ENCODE measurements at places on chromosomes 16 and 17.

DNA sequence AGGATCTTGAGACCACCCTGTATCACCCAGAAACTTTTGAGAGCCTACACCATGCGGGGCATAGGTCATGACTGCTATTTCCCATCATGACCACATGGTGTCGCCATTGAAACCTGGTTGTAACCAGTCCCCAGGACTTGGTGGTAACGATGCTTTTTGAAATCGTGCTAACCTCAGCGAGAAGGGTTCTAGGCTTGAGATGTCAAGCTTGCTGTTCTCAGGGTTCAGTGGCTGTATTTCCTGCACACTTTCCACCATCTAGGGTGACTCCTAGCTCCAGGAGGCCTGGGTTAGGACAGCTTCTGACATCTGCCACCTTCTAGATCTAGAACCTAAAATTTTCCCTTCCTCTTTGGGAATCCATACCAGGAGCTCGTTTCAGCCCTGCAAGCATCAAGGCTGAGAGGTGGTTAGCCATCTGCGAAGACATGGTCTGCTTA lies 13.0 kb upstream of the SPNS3 start:
- H3K36me3 ChIP-seq: no peaks in the 10 kb centered on the region
- H3K27ac ChIP-seq: no peak overlapping the region
- H3K4me3 ChIP-seq: no peak overlapping the region
- peak; percentile 50 for DNase-seq
- no peaks in the 10 kb centered on the region for H3K4me1 ChIP-seq

GRCh38 chr17:50110591-50111349 lies 15.6 kb downstream of the PDK2 start:
- DNase-seq: no peak
- H3K27me3 ChIP-seq: peaks cover 13% of the 10 kb centered on the region
- H3K4me3 ChIP-seq: no peak overlapping the region
- no peak overlapping the region for H3K27ac ChIP-seq

DNA sequence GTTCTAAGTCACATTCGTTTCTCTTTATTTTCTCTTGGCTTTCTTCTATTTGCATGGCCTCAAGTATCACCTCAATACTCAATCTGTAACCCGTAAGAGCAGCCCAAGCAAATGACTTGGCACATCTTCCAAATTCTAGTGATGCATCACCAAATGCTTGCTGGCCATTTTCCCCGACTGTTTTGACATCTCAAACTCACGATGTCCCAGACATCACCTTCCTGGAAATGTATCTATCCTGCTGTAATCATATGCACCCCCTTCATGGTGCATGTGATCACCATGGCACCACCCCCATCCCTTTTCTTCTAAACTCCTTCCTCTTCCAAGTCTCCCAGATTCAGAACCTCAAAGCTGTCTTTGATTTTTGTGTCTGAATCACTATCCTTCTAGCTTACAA lies 24.0 kb upstream of the ABCA5 start:
- H3K4me3 ChIP-seq: no peak overlapping the region
- no peak overlapping the region for H3K27ac ChIP-seq
- H3K27me3 ChIP-seq: peaks cover 73% of the 10 kb centered on the region

- DNase-seq: peak; percentile 65
- peak within 1 kb of the TSS; percentile 85 for H3K27ac ChIP-seq
- peaks cover 43% of the 10 kb centered on the region for H3K4me1 ChIP-seq
- H3K27me3 ChIP-seq: no peaks in the 10 kb centered on the region
These were observed at the start of gene PIK3R5 for GRCh38 chr17:8965394-8966168. Gene PIK3R5 (minus strand): TSS chr17:8965707. CDS start chr17:8911494, 54,213 bp downstream.

DNA sequence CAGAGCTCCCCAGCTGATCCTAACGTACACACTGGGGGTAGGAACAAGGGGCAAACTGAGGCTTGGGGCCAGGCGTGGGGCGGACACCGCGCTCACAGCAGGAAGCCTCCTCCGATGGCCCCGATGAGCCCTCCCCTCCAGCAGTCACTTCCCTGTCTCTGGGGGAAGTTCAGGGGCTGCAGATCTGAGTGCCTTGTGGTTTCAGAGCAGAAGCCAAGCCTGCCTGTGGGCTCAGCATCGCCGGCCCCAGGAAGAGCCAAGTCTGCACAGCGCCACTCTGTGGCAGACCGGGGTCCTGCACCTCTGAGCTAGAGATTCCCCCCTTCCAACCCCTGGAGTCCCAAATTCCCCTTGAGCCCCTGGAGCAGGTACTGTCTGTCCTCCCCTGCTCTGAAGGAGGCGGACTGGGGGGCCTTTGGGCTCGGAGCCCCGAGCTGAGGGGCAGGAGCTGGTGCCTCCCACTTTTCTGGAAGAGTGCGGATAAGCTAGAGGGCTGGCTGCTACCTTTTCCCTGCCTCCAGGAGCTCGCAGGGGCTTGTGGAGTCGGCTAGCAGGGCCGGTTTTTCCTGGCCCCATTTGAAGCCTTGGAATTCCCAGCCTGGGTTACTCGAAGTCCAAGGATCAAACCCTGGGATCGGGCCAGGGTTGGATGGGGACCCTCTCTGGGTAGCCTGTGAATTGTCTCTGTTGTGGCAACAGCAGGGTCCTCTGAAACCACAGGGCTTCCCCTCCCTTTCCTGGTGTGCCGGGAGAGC lies 2.9 kb downstream of the GSE1 start:
- H3K27ac ChIP-seq: peak overlapping the region; percentile 29
- peaks cover 27% of the 10 kb centered on the region for H3K4me1 ChIP-seq
- no peaks in the 10 kb centered on the region for H3K27me3 ChIP-seq
- peak overlapping the region; percentile 76 for H3K4me3 ChIP-seq

DNA sequence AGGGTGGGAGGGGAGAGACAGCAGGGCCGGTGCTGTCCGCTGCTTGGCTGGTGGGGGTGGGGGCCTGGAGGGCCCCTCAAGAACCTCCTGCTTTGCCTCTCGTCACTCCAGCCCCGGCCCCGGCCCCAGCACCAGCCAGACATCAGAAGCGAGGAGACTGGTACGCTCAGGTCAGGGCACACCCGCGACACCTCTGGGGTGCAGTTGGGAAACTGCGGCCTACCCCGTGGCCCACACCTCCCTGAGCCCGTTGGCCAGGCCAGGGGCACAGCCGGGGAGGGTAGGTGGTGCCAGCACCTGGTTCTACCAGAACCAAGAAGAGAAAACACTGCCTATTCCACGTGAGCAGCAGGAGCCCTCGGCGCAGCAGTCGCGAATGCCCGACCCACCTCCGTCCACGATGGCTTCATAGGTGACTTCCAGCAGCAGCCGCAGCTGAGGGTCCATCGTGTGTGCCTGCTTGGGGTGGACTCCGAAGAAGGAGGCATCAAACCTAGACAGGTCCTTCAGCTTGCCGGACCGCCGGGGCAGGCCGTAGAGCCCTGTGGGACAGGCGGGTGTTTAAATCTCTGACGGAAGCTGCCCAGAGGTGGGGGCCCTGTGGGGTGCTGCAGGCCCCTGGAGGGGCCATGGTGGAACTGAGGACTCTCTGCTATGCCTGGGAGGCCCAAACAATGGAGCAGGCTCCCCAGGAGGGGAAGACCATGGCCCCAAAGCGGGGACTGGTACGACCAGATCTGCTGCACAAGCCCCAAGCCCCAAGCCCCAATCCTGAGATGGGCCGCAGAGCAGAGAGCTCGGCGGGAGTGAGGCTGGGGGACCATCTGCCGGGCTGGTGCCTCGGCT lies 2.9 kb downstream of the FASN start:
- peaks cover 10% of the 10 kb centered on the region for H3K36me3 ChIP-seq
- DNase-seq: no peak
- no peak overlapping the region for H3K4me3 ChIP-seq
- H3K27ac ChIP-seq: no peak overlapping the region
- H3K4me1 ChIP-seq: peaks cover 7% of the 10 kb centered on the region
- no peaks in the 10 kb centered on the region for H3K27me3 ChIP-seq

DNA sequence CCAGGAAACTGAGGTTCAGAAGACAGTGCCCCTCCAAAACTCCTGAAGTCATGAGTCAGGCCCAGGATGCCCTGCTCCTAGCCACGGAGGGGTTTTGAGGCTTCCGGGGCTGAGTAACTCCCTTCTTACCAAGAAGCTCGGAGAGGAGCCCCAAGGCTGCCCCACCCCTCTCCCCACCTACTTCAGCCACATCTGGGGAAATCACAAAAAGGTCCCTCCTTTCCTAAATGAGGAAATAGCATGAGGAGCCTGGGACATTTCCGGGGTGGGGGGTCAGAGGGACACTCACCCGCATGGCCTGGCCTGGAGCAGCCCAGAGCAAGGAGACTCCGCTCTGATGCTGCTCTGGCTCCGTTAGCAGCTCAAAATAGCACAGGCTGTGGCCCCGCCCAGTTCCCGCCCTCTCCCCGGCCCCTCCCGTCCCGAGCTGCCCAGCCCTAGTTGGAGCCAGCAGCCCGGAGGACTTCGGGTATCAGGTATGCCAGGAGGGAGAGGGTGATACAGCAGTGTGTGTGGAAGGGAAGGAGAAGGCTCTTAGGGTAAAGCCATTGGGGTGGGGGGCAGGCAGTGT lies 40.1 kb downstream of the MYO18A start:
- peak; percentile 42 for DNase-seq
- no peaks in the 10 kb centered on the region for H3K27me3 ChIP-seq
- peaks cover 62% of the 10 kb centered on the region for H3K4me1 ChIP-seq
- H3K4me3 ChIP-seq: peak overlapping the region; percentile 88

DNA sequence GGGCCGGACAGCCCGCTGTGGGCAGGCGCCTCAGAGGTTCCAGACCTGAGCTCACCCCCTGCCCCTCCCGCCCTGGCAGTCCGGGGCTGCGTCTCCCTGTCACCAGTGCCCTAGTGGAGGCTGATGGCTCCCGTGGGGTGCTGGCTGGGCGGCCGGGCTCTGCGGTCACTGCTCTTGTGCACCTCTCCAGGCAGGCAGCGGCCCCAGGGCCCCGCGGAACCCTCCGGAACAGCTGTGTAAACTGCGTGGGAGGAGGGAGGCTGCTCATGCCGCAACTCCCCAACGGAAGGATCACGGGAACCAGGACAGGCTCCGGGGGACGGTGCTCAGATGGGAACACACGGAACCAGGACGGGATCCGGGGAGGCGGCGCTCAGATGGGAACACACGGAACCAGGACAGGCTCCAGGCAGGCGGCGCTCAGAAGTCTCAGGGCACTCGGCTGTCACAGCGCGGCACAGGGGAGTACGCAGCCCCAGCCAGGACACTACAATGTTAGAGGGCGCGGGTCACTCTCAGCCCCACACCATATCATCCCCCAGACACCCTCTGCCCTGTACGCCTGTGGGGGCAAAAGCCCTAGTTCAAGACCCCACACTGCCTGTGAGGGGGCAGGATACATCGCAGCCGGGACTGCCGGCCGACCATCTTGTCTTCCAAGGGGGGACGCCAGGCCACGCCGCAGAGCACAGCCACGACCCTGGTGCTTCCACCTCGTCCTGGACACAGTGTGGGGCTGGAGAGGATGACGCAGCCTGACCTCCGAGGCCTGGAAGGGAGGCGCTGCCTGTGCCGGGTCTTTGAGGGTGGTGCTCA lies 74.0 kb upstream of the GNG13 start:
- no peak overlapping the region for H3K4me3 ChIP-seq
- H3K27me3 ChIP-seq: no peaks in the 10 kb centered on the region
- peaks cover 1% of the 10 kb centered on the region for H3K36me3 ChIP-seq
- no peak overlapping the region for H3K27ac ChIP-seq
- no peaks in the 10 kb centered on the region for H3K4me1 ChIP-seq

GRCh38 chr17:76264425-76264754 lies 758 bp upstream of the UBALD2 start:
- peaks cover 52% of the 10 kb centered on the region for H3K4me1 ChIP-seq
- peak overlapping the region; percentile 91 for H3K27ac ChIP-seq
- H3K4me3 ChIP-seq: peak overlapping the region; percentile 90
- peaks cover 33% of the 10 kb centered on the region for H3K36me3 ChIP-seq
- no peak for DNase-seq

- H3K27me3 ChIP-seq: peaks cover 27% of the 10 kb centered on the region
- no peaks in the 10 kb centered on the region for H3K4me1 ChIP-seq
- H3K27ac ChIP-seq: no peak overlapping the region
- DNase-seq: no peak
- H3K4me3 ChIP-seq: no peak overlapping the region
- H3K36me3 ChIP-seq: peaks cover 4% of the 10 kb centered on the region
These were observed 7.7 kb upstream of the TMEM92 start for GRCh38 chr17:50266384-50267073.

DNA sequence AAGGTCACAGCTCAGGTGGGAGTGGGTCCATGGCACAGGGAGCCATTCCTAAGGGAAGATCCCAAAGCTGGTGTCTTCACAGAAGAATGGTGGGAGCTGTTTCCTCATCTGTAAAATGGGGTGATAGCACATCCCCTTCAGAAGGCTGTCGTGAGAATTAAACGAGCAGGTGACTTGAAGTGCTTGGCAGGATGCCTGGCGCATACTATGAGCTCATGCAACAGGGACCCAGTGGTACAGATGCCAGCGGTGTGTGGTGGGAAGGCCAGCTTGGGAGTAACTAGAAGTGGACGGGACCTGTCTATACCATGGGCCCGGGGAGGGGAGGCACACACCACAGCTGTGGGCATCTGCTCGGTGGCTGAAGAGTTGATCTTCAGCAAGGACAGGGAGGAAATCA lies 189.3 kb upstream of the TNRC6C start:
- H3K36me3 ChIP-seq: no peaks in the 10 kb centered on the region
- no peak for DNase-seq
- H3K27me3 ChIP-seq: no peaks in the 10 kb centered on the region

DNA sequence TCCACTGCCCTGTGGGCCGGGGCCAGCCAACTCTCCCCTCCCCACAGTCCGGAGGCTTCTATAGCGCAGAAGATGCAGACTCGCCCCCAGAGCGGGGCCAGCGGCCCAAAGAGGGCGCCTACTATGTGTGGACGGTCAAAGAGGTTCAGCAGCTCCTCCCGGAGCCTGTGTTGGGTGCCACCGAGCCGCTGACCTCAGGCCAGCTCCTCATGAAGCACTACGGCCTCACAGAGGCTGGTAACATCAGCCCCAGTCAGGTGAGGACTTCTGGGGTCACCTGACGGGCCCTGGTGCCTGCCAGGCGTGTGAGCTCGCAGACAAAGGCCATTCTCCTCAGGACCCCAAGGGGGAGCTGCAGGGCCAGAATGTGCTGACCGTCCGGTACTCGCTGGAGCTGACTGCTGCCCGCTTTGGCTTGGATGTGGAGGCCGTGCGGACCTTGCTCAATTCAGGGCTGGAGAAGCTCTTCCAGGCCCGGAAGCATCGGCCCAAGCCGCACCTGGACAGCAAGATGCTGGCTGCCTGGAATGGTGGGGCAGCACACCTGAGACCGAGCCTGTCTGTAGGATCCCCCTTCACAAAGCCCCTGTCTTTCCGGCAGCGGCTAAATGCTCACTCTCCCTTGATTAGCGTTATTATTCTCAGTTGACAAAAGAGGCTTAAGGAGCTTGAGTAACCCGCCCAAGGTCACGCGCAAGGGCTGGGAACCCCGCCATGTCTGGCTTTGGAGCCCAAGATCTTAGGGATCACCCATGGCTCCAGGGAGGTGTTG lies 3.9 kb downstream of the SPATA20 start:
- no peaks in the 10 kb centered on the region for H3K27me3 ChIP-seq
- H3K27ac ChIP-seq: no peak overlapping the region
- H3K4me1 ChIP-seq: peaks cover 23% of the 10 kb centered on the region

GRCh38 chr16:11396241-11397048 lies 51.2 kb downstream of the RMI2 start:
- peak; percentile 55 for DNase-seq
- no peaks in the 10 kb centered on the region for H3K27me3 ChIP-seq
- H3K27ac ChIP-seq: no peak overlapping the region
- H3K36me3 ChIP-seq: no peaks in the 10 kb centered on the region
- H3K4me3 ChIP-seq: no peak overlapping the region

GRCh38 chr16:50369133-50369804 lies 481 bp upstream of the BRD7 start:
- peaks cover 44% of the 10 kb centered on the region for H3K4me1 ChIP-seq
- H3K27ac ChIP-seq: peak overlapping the region; percentile 96
- H3K4me3 ChIP-seq: peak overlapping the region; percentile 90
- peaks cover 16% of the 10 kb centered on the region for H3K36me3 ChIP-seq

GRCh38 chr17:50466371-50467113 lies 2.1 kb downstream of the CHAD start:
- peak overlapping the region; percentile 46 for H3K27ac ChIP-seq
- no peak overlapping the region for H3K4me3 ChIP-seq
- no peak for DNase-seq

- H3K4me3 ChIP-seq: no peak overlapping the region
- H3K27ac ChIP-seq: no peak overlapping the region
These were observed 7.2 kb downstream of the TIMM22 start for GRCh38 chr17:1003972-1004768.
